ENCODE measurements at places on chromosomes 1 and 21.

DNA sequence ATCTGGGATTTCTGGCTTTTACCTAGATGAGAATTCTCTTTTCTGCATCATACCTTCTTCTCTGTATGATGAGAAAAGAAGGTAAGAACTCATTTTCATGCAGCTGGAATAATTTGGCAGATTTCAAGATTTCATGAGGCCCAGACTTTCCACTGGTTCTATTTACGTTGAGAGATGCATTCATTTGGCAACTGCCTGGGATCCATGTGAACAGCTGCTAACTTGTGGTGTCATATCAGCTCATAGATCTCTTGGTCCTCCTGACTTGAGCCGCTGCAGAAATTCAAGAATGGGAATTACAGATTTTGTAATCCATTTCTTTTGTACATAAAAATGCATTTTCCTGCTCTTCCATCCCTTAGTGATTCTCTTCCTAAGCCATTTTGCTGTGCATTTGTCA is 17.1 kb upstream of the C1orf87 start:
- DNase-seq: no peak

DNA sequence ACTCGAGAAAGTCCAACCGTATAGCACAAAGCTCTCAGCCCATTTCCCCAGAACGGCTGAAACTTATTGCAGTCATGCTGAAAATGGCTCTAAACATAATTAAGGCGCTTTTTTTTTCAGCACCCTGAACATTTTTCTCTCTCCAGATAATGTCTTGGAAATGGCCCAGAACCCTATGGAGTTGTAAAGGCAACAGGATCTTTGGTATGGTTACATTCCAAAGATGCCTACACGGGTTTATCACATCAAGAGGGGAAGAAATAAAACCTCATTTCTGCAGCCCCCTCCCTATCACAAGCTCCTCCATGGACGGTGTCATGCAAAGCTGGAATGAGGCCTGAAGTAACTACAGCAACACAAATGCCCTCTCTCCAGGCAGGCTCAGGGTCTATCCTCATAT is 126.4 kb upstream of the GALNT2 start:
- no peak for DNase-seq

DNA sequence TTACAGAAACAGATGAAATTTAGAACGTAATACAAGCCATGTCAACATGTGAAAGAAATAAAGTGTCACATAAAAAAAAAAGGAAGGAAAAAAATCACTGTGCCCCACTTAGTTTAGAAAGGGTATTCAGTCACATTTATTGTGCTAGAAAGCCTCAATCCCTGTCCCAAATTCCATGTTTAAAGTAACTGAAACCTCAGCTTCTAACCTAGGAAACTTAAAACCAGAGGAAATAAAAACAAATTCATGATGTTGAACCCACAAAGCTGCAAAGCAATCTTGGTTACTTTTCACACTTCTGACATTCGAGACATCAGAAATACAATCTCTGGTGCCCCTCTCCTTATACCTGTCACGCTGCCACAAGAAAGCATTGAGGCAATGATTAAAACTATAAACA is 101.8 kb downstream of the NBPF12 start:
- no peak for DNase-seq

GRCh38 chr1:11929849-11930248 is 3.6 kb upstream of the KIAA2013 start:
- no peak for DNase-seq
